ENCODE measurements at places on chromosomes 1 and 21. TPM values are rescaled to one million over a fixed set of nuclear protein-coding genes. Genes with fewer than 3 reads are reported as not detected.

ERICH3 gene
- total RNA-seq, result 0.49 TPM

SYPL2 gene
- total RNA-seq, result 1.5 TPM

LCE1B gene
- total RNA-seq, result not detected

HFM1 gene
- total RNA-seq, result 9.3 TPM

AKR1A1 gene
- total RNA-seq, result 80.3 TPM

ABCA4 gene
- 0.49 TPM for total RNA-seq

C1orf185 gene
- total RNA-seq, result not detected

GSTM4 gene
- total RNA-seq, result 36.1 TPM

C1orf74 gene
- total RNA-seq, result 2.0 TPM

FALEC gene
- not detected for total RNA-seq
